Left ventricle myocardium superior (tissue), 1 donor: ENCODE measurements at places on chromosomes 4 and X. TPM values are rescaled to one million over a fixed set of nuclear protein-coding genes. Genes with fewer than 3 reads are reported as not detected.

DNA sequence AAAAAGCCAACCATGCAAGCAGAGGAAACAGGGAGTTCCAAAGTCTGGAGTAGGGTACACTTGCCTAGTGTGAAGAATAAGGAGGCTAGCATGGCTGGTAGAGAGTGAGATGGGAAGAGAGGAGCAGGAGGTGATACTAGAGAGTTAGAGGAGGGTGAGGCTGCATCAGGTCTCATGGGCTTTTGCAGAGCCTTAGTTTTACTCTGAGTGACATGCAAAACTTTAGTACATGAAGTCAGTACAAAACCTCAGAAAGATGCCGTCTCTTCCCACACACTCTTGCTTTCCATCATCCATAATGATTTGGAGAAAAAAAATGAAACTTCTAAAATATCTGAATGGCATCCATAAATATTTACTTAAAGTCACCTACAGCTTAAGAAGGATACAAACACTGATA is 5.0 kb downstream of the OPRPN start:
- DNase-seq: no peak

KIF4A gene
- total RNA-seq: 0.40 TPM

HTRA3 gene
- total RNA-seq: 95.6 TPM

DNA sequence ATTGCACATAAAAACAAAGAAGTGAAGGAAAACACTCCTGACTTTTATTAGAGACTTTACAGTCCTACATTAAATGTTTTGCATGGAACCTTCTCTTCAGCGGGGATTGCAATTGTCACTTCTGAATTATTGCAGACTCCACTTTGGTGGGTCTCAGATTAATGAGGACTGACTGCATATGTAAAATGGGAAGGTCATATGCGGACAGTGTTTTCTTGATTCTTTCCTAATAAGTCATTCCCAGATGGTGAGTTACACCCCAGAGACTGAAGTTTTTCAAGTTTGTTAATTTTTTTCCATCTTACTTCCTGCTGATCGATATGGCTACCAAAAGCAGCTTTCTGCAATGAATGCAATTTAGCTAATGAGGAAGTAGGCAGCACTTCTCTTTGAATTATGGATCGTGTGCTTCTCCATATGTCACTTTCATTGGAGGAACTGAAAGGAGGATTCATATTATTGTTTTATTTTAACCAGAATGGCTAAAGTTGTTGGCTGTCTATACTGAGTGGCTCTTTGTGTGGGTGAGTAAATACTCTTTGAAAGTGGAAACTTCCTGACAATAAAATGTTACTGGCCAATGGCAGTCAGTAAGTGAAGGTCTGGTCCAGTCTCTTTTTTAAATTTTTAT is 119.3 kb upstream of the CLNK start:
- DNase-seq: no peak

GRCh38 chr4:8306511-8307021 is 37.0 kb downstream of the HTRA3 start:
- peak; percentile 62 for DNase-seq

GRCh38 chrX:112368371-112368770 is 285.8 kb upstream of the TRPC5 start:
- DNase-seq: no peak

DNA sequence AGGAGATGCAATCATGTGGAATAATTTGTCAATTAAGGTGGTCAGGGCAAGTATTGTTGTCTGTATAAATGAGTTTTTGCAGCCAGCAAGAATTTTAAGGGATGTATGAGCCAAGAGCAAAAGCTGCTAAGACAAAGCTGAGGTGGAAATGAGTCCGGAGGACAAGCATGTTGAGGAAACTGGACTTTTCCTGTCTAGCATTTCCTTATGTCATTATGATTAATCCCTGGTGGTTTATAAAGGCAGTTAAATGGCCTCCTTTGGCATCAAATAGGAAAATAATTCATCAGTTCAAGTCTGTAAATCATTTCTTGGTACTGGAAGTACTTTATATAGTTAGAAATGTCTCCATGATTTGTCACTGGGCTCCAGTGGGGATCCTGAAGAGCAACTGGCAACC is 61.6 kb upstream of the TEX13A start:
- DNase-seq: no peak

GRCh38 chrX:3346501-3347259 is at the start of gene MXRA5:
MXRA5 (minus strand) TSS chrX:3346652; CDS start chrX:3343833, 2,819 bp downstream.
- peak; percentile 33 for DNase-seq

GAGE13 gene
- total RNA-seq: not detected

- DNase-seq: no peak
Measured at GRCh38 chr4:111031001-111031579, 408.2 kb upstream of the PITX2 start.

FAT4 gene
- 6.1 TPM for total RNA-seq

PNCK gene
- 14.5 TPM for total RNA-seq

FGA gene
- total RNA-seq: not detected

DNA sequence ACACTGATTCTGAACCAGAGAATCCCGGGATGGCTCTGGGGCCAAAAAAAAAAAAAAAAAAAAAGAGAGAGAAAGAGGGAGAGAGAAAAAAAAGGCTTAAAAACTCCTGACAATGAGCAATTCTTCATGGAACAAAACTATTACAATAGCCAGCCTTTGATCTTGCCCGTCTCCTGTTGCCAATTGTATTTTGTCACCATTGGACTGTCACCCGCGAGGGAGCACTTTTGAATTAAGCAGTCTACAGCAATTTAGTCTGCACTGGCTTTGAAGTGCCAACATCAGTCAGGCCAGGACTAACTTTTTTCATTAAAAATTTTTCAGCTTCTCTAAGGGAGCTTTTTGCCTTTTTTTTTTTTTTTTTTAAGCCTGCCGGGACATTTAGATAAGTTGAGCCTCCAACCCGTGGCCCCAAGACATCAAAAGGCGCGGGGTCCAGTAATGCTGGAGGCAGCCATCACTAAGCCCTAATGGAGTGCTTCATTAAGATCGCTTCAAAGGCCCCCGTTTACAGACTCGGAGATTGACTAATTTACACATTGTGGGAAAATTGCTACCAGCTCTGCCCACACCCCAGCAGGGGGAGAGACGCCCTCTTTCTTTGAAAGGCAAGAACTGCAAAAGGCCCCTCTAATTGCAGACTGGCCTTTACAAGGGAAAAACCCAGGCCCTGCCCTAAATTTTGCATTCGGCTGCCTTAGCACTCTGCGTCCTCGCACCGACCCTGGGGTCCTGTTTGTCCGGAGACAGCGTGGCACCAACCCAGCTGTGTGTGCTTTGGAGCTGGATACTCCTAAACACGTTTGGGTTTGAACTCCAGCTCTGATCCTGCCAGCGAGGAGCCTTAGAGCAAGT is 98.1 kb upstream of the MSX1 start:
- no peak for DNase-seq

DNA sequence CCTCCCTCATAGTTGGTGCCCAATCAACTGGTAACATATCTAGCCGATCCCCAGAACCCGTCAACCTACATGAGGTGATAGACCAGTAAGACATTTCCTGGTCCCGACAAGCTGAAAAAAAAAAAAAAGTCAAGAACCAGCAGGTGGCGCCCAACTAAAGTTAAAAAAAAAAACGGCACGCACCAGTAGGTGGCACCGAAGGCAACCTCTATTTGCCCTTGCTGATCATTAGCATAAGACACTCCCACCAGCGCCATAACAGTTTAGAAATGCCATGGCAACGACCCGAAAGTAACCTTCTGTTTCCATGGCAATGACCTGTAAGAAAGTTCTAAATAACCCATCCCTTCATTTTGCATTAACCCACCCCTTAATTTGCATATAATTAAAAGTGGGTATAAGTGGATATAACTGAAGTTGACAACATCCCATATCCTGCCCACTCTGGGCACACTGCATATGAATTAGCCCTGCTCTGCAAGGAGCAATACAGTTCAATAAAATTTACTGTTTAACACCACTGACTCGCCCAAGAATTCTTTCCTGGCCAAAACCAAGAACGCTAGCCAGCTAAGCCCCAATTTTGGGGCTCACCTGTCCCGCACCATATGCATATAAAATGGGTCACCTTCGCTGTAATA is 83.9 kb upstream of the SPANXB1 start:
- no peak for DNase-seq

DNA sequence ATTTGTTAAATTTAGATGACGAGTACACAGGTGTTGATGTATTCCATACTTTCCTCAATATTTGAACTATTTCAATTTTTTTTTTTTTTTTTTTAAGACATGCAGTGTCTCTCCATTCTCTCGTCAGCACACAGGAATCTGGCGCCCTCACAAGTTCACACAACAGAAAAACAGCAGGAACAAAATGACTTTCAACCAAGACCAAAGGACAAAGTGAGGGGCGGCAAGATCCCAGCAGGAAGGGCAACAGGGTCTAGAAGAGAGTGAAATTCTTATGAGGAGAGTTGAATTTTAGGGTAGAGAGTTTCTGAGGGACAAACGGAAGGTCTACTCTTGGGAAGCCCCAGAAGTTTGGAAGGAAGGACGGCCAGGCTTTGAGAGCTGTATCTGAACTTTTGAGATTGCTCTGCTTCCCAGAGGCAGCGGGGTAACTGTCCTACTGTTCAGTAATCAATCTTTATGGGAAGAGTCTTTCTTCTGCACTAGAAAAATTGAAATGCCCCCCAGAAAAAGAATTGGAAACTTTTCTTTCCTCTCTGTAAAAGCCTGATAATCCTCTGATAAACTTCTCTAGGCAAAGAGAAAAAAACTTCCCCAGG is 760.2 kb downstream of the RAB28 start:
- no peak for DNase-seq
